ENCODE measurements at places on chromosomes 6 and 20.

GRCh38 chr6:111662072-111662793, 56.6 kb upstream of the TRAF3IP2 start:
- DNase-seq, result no peak

DNA sequence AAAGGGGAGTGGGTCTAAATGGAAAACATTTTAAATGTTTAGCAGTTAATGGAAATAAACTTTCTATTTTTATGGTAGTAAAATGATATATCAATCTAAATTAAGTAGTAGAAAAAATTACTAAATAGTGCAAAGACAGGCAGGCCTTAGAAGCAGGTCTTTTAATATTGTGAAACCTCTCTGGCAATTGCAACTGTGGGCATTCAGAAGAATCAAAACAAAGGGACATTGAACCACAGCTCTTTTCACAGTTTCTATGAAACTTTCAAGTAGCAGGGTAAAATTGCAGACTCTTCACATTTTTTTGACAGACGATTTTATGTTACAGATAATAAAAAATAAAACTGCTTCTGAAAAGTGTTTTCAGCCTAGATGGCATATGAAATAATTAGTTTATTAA, 533.7 kb downstream of the BCKDHB start:
- DNase-seq, result no peak

DNA sequence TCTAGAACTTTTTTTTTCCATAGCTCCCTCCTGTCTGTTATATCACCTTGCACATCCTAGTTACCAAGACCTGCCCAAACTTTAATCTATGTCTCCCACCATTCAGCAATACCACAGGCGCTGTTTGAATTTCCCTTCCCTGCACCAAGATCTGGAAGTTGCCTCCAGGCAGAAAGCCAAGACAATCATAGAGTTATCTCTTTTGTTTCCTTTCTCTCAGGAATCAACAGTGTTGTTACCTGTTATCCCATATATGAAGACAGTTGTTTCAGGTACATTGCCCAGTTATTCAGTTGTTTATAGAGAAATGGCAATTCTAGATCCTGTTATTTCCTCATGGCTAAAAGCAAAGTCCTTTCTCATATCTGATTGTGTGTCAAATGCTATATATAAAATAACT, 63.2 kb downstream of the PDSS2 start:
- DNase-seq, result no peak

DNA sequence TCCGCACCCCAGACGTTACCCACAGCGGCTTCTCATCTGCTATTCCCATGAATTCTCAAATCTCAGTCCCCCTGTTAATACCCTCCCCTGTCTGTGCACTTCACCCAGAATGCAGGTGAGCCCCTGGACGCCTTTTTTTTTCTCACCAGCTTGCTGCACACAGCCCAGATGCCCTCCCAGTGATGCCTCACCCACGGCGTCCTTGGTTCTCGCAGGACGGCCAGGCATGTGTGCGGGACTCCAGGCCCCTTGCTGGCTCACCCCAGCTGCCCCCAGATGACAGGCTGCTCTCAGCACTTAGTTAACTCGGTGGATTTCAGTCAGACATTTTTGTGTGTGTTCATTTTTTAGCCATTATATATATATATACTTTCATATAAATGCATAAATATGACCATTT, 25.4 kb upstream of the PI16 start:
- no peak for DNase-seq

GRCh38 chr6:81999270-81999669, 246.8 kb upstream of the TENT5A start:
- no peak for DNase-seq

- DNase-seq, result no peak
Measured at GRCh38 chr6:162560891-162561290, 166.7 kb downstream of the PRKN start.

DNA sequence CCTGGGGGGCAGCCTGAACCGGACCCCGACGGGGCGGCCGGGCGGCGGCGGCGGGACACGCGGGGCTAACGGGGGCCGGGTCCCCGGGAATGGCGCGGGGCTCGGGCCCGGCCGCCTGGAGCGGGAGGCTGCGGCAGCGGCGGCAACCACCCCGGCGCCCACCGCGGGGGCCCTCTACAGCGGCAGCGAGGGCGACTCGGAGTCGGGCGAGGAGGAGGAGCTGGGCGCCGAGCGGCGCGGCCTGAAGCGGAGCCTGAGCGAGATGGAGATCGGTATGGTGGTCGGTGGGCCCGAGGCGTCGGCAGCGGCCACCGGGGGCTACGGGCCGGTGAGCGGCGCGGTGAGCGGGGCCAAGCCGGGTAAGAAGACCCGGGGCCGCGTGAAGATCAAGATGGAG, 636 bp downstream of the SRF start:
- peak; percentile 4 for DNase-seq

GRCh38 chr6:11974089-11974488, 38.0 kb upstream of the HIVEP1 start:
- DNase-seq, result no peak

DNA sequence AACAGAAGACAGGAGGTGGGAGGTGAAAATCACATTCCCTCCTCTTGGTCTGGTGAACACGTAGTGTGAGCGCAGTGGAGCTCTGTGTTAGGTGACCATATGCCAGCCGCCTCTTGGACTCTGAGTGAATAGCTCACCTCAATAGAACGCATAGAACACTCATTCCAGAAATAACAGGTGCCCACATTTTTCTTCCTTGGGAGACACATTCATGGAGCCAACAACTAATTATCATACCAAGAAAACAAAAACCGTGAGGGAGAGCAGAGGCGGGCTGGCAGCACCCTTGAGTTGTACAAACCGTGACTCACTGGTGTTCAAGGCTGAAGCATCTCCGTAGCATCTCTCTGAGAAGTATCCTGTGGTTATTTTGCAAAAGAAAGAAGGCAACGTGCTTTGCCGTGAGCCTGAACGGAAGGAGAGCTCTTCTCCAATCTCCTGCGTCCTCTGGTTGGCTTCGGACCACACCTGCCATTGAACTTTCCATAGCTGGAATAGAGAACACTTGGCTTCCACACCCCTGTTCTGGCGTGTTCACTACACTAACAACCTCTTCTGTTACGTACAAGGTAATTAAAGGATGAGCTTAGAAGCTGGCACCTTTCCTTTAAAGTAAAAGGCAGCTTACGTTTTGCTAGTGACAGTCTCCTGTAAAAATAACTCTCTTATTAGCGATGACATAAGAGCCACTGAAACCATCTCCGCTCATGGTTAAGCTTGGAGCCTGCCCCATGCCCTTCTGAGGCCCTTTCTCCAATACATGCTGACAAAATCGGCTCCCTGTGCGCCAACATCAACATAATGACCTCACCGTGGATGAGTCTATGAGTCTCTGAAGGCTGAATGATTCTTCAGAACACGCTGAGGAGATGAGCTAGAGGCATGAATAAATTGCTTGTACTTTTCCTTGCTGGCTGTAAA, 30.2 kb upstream of the SGK1 start:
- no peak for DNase-seq

GRCh38 chr6:15358579-15359327, 112.9 kb downstream of the JARID2 start:
- DNase-seq, result peak; percentile 57
